Right renal cortex interstitium (tissue), 3 donors: ENCODE measurements at places on chromosomes 3 and 15. TPM values are rescaled to one million over a fixed set of nuclear protein-coding genes. Genes with fewer than 3 reads are reported as not detected.

Gene GOLGA8J
- 0.35 TPM for polyA plus RNA-seq

DNA sequence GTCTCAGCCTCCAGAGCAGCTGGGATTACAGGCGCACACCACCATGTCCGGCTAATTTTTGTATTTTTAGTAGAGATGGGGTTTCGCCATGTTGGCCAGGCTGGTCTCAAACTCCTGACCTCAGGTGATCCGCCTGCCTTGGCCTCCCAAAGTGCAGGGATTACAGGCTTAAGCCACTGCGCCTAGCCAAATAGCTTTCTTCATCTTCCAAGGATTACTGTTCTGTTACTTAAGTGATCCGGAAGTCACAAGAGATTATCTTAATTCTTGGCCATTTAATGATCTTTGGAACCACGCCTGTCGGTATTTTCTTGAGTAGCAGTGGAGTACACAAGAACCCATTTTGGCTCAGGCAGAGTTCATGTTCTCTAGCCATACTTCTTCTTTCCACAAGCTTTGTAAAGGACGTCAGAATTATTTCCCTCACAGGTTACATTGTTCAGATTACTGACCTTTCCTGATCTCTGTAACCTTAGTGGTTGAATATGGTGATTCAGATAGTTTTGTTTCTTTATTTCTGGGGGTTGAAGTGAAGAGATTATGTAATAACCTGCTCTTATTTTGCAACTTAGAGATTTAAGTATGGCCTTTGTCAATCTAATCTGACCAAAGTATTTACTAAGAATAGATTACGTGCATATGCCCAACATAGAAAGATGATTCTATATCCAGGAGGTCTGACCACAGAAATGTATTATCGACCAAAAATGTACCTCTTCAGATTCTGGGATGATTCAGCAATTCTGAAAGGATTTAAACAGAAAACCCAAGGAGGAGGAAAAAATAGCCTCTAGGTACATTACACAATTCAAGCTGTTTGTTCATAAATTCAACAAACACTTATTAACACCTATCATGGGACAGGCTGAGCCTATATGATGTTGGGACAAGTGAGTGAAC lies 132.2 kb downstream of the GREM1 start:
- no peak for DNase-seq

Gene CDCP1
- 1.8 TPM for polyA plus RNA-seq

DNA sequence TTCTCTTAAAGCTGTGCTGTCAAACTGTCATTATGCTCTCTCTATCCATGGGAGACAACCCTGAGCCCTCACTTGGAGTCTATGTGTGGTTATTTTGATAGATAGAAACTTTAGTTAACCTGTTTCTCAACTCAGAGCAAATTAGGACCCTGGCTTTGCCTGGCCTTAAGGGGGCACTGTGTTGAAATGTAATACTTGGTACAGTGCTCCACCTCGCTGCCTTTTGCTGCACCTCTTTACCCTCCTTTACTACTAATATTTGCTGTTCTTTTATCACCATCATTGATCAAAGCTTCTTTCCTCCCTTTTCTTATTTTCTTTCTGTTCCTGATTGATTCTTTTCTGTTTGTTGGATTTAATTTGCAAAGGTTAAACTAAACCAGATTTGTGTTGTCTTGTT lies 34.3 kb downstream of the STT3B start:
- DNase-seq: no peak

DNA sequence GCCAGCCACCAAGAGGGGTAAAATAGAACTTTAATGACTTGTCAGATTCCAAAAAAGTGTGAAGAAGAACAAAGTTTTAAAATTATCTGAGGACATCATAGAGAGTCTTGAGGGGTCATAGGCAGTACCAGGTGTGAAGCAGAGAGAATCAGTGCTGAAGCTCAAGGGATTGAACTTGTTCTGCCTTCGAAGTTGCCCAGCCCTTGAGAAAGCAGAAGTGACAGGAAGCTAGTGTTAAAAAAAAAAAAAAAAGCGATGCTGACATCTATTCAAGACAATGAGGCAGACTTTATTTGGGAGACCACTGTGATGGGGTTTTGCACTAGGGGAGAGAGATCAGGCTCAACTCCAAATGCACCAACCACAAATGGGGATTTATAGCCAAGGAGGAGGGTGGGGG lies 21.8 kb downstream of the FBXO22 start:
- no peak for DNase-seq

DNA sequence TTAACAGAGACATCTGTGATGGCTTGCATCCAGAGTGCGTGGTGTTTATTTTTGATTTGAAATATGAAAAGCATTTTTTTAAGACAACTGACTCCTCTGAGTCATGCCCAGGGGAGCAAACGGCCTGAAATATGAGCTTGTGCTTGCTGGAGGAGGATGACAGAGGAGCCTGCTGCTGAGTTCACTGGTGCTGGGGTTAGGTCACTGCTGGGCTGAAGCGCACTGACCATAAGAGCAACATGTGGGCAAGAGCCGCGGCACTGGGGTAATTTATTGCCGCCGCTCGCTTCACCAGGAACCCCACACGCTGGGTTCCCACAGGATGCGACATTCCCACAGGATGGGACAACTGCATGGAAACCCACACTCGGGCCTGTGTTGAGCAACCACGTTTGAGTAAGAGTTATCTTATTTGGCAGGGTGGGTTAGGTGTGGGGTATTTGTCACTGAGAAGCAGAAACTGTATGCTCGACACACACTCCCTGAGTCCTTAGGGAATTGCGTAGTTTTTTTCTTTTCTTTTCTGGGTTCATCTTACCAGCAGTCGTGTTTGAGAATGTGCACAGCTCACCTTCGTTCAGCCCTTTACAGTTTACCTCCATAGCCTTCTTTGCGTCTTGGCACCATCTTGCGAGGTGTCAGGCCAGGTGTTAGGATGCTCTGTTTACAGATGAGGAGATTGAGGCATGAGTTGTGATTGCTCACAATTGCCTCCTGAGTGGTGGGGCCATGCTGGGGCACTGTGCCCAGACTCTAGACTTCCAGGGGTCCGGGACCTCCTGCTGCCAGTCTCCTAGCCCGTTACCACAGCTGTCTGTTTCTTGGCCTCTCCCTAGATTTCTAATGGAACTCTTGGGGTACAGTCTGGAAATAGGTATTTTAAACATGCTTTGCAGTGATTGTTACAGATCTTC lies 60.4 kb downstream of the SMAD3 start:
- no peak for DNase-seq

Gene P2RY1
- 2.9 TPM for polyA plus RNA-seq

DNA sequence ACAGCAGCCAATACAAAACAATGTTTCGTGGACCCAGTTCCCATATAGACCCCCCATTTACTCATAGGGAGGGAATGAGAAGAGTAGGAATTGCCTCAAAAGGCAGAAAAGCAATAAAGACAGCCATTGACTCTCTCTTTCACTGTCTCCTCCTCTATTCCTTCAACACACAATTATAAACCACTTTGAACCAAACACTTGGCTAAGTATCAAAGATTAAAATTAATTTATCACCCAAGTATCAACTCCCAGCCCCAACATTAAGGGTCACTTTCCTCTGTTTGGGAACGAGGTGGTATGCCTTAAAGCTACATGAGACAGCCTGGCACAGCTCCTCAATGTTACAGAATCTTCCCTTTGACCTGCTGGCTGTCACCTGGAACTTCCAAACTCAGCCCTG lies 16.4 kb upstream of the LRIG1 start:
- DNase-seq: no peak

- DNase-seq: no peak
Measured at GRCh38 chr3:24004171-24004938, 59.3 kb downstream of the NR1D2 start.

Gene PLIN1
- polyA plus RNA-seq: 0.72 TPM

GRCh38 chr3:49339581-49339940 lies 292 bp downstream of the USP4 start:
- DNase-seq: peak; percentile 33

DNA sequence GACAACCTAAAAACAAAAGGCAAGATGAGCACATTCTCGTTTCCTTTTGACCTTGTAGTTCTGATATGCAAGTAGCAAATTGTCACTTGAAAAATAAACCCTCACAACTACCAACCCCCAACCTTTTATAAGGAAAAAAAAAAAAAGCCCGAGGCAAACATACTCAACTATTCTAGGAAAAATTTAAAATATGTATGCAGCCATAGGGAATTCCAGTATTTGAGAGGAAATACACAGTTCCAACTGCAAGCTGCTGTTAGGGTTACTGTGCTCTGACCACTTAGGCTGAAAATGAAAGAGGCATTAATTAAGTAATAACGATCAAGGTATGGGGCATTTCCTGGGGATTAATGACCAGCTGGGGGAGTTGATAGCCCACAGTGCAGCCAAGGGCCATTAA lies 281.9 kb upstream of the DPH6 start:
- DNase-seq: no peak

DNA sequence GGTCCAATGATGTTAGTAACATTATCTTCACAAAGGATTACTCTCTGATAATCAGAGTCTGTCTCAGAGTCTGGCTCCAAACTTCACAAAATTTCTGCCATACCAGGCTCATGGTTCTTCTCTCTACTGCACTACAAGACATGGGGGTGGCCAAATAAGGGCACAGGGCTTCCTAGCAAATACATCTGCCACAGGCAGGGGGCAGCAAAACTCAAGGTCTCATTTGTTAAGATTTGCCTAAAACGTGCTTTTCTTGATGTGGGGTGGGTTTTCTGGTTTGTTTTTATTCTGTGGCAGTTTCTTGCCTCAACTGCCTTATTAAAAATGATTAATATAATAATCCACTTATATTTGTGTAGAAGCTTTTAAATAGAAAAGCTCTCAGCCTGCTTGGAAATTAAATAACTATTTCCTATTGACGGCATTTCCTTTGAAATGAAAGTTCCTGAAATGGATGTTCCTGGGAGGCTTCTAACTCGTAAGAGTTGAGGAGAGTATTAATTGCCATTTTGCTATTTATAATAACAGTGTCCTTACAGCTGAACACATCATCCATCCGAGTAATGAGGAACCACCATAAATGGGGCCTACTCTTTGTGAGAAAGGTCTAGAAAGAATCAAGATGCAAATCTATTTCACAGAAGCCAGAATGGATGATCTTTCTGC lies 53.8 kb downstream of the SST start:
- no peak for DNase-seq

GRCh38 chr15:77597804-77598453 lies 34.8 kb downstream of the LINGO1 start:
- DNase-seq: no peak

GRCh38 chr3:17192995-17193394 lies 308.2 kb downstream of the PLCL2 start:
- no peak for DNase-seq

Gene ACAP2
- polyA plus RNA-seq: 34.7 TPM

DNA sequence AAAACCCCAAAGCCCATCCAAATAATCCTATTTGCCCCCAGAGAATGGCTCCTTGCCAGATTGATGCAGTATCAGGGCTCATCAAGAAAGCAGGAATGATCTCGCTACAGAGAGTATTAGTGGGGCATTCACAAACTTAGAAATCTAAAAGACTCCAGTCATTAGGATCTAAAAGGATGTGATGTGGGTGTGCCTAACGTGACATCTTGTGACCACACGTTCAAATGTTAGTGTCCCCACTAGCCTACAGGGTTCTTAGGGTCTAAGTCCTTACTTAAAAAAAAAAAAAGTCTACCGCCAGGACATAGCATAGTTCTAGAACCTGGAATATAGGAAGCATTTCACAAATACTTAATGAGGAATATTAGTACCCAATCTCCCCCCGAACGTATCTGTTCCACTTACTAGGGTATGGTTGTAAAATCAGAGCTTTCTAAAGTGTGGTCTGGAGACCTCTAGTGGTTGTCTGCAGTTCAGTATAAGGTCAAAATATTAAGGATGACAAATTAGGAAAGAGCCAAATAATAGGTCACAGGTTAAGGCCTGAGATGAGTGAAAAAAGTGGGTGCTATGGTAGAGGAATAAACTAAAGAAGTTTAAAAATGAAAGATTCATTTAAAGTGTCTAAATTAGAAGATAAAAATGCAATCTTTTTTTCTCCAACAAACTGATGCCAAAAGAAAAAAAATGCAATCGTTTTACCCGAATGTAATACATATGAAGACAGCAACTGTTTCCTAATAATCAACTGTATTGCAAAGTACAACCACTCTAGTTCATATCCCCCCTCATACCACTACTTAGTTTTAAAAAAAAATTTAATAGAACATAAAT lies 4.2 kb upstream of the CHRM5 start:
- DNase-seq: no peak

- DNase-seq: no peak
Measured at GRCh38 chr3:39249453-39250115, 30.3 kb downstream of the CX3CR1 start.

DNA sequence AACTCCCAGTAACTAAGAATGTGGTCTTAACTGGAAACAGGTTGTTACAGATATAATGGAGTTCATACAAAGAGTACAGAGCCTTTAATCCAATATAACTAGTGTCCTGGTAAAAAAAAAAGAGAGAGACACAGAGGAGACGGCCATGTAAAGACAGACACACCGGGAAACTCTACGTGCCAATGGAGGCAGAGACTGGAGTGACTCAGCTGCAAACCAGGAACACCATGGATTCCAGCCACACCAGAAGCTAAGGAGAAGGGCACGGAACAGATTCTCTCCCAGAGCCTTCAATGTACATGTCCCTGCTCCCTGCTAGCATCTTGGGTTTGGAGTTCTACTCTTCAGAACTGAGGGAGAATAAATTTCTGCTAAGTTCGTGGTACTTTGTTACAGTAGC lies 4.5 kb downstream of the RNF168 start:
- no peak for DNase-seq

Gene FEZF2
- not detected for polyA plus RNA-seq

GRCh38 chr3:4531478-4532025 lies 38.4 kb downstream of the ITPR1 start:
- no peak for DNase-seq
